Activated naive CD8-positive, alpha-beta T cell treated with anti-CD3 and anti-CD28 coated beads for 36 hours (primary cell): ENCODE measurements at places on chromosomes 12 and 14. TPM values are rescaled to one million over a fixed set of nuclear protein-coding genes. Genes with fewer than 3 reads are reported as not detected.

The SLC41A2 gene
- 4.6 TPM for total RNA-seq

The JPH4 gene
- 0.74 TPM for total RNA-seq

The NEUROD4 gene
- not detected for total RNA-seq

The REP15 gene
- total RNA-seq = 0.33 TPM

The SOX5 gene
- not detected for total RNA-seq

The RFX4 gene
- not detected for total RNA-seq

The ESYT1 gene
- 153 TPM for total RNA-seq

The ESPL1 gene
- 67.7 TPM for total RNA-seq

The FAM222A gene
- total RNA-seq = 1.1 TPM

The SDSL gene
- 0.25 TPM for total RNA-seq

The LGR5 gene
- total RNA-seq = not detected

The PTPRB gene
- total RNA-seq = not detected

The KIF26A gene
- total RNA-seq = 0.94 TPM

The SLCO1C1 gene
- not detected for total RNA-seq

The OAS1 gene
- total RNA-seq = 34.9 TPM

The ZC3H10 gene
- 7.2 TPM for total RNA-seq

The CRIP1 gene
- total RNA-seq = 82.5 TPM

The NPFF gene
- not detected for total RNA-seq

The NFATC4 gene
- 0.54 TPM for total RNA-seq

The AQP6 gene
- not detected for total RNA-seq

The IL22 gene
- total RNA-seq = 0.31 TPM

The FERMT2 gene
- 2.3 TPM for total RNA-seq

The EFS gene
- total RNA-seq = not detected

The OTUB2 gene
- total RNA-seq = 0.31 TPM

The DDX54 gene
- total RNA-seq = 136 TPM

The PLEKHD1 gene
- total RNA-seq = not detected

The ADAMTS20 gene
- total RNA-seq = not detected

The WDR20 gene
- 27.3 TPM for total RNA-seq

The ANO2 gene
- total RNA-seq = not detected

The CKB gene
- total RNA-seq = 3.1 TPM

The METTL17 gene
- 99.1 TPM for total RNA-seq

The TPPP2 gene
- total RNA-seq = not detected

The TAS2R30 gene
- 0.97 TPM for total RNA-seq

The TFCP2 gene
- total RNA-seq = 33.4 TPM
